ENCODE measurements at places on chromosomes 11 and 22.
A peak's percentile ranks its signal among the peaks of the same experiment; 100 is the strongest.

- no peak for DNase-seq
Observed at GRCh38 chr11:125256541-125257189, 92.1 kb downstream of the PKNOX2 start.

- peak; percentile 17 for DNase-seq
Observed at GRCh38 chr11:122045181-122045586, 70.8 kb downstream of the BLID start.

DNA sequence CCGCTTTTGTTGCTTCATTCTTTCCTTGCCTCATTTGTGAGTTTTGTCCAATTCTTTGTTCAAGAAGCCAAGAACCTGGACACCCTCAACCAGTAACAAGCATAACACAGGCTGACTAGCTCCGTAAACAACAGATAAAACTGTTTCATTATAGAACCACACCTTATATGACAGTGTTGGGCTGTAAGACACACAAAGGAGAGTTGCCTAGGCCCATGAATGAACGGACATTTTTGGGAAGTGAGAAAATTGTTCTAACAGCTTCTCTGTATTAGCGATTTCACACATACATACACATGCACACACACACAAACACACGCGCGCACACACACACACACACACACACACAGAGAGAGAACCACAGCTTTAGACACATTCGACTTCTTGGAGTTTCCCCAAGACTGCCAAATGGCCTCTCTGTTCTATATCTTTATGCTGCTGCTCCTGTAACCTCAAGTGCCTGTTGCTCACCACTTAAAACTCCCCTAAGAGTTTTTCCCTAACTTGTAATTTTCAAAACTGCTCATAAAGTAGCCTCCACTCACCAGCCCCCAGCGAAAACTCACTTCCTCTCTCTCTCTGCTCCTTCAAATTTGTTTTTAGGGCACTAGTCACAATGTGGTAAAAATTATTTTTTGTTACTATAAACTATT, 35.9 kb downstream of the CTSC start:
- no peak for DNase-seq

GRCh38 chr11:253160-253885, 16.5 kb downstream of the PSMD13 start:
- DNase-seq, result no peak

DNA sequence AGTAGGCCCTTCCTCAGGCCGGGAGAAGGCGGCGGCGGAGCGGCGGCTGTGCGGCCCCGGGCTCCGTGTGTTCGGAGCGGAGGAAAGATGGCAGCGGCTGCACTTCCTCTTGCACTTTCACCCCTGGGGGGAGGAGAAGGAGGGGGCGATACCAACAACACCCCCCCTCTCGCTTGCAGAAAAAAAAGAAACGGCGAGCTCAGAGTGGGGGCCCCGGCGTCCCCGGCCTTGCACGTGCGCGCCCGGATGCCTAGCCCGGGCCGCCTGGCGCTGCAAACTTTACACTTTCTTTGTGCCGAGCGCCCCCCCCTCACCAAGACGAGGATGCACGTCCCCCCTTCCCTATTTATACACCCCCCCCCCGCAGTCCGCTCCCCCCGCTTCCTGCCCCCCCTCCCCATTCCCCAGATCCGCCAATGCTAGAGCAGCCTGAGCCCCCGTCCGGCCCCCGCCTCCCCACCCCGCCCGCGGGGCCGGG, at the start of gene PATZ1:
TSS of gene PATZ1 (minus strand) at position 92 of the 478 bp plus-strand sequence. CDS start 744 bp downstream, outside the sequence.
- peak; percentile 87 for DNase-seq

- no peak for DNase-seq
Observed at GRCh38 chr11:66745356-66746235, 16.6 kb upstream of the SPTBN2 start.

DNA sequence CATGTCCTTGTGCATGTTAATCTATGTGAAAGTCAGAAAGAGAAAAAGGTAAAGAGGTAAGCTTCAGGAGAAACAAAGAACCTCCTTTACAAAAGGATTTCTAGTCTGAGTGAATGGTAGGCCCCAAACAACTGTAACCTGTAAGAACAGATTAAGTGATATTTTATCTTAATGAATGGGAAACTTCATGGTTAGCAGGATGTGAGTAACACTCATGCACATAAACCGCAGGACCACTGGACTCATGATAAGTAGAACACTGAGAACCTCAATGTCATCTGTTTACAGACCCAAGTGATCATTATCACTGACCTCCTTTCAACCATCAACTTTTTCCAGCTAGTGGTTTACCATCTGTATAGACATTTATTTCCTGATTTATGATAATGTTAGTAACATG, 19.9 kb downstream of the OR8G5 start:
- DNase-seq, result peak; percentile 6

DNA sequence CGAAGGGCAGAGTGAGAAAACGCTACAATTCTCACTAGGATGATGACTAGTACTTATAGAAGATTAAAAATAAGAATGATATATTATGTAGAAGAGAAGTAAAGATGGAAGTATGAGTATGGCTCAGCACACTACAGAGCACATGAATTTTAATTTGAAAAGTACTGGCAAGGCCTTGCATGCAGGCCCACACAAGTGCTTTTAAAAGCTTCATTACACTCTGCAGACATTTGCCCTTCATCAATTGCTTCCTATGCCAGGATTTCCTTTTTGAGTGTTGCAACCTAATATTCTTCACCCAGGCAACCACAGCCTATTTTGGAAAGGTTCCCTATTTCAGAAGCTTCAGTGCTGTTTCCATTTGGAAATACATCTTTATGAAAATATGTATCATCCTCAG, 81.1 kb downstream of the LARGE2 start:
- peak; percentile 8 for DNase-seq

DNA sequence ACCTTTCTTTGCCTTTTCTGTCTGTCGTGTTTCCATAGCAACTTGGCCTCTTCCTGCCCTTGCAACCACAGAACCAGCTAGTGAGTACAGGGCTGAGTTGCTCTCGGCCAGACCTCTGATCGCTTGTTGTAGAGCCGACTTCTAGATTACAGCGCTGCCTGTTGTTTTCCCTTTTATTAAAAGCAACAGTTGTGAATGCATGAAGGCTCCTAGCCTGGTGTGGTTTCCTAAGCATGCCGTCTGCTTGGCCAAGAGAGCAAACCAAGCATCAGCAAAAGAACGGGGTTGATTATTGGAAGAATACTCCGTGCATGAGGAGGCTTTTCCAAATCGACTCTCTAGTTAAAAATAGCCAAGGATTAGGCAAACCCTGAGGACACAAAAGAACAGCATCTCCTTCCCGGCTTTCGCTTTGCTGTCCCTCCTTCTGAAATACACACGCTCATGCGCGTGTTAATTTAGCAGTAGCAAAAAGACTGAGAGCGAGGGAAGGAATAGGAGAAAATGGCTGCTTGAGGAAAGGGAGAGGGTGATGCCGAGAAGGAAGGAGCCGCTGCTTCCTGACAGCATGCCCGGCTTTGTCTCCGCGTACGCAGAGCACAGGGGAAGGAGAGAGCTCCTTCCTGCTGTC, 71.5 kb upstream of the TTC12 start:
- peak; percentile 50 for DNase-seq

DNA sequence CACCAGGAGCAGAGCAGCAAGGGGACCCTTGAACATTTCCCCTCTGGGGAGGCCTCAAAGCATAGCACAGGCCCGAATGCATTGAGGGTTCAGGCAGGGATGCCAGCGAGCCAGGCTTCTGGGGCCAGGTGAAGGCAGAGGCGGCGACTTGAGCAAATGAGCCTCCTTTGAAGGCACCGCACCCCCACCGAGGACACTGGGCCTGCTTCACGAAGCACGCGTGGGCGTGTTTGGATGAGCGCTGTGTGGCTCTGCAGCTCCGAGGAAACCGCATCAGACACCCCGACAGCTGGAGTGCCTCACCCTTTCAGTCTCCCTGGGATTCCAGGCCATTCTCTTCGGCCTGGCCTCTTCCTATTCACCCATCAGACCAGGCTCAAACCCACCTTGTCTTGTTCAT, 301.8 kb downstream of the NTM start:
- no peak for DNase-seq

DNA sequence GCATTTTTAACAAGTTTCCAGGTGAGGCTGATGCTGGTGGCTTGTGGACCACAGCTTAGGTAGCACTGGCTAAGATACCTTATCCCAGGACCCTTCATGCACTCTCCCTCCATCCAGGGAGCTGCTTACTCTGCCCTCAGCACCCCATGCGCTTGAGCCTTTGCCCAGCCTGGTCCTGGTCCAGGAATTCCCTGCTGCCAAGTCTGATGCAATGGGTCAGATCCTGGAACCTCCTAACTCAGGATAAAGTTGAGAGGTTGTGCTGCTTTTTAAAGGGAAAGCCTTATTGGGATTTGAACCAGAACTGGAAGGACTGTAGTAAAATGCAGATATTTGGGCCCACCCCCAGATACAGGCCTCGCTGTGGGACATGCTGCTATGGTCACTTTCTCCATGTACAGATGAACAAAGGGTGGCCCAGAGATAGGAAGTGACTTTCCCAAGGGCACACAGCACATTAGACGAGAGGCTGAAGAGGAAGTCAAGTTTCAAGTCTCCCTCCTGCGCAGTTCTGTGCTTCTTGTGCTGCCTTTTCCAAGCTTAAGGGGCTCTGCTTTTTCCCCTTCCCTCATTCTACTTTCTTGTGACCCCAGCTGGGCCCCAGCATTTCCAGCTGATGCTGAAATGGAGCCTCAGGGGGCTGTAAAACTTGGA, 824 bp upstream of the LGALS12 start:
- no peak for DNase-seq

GRCh38 chr11:36141956-36142355, 147.3 kb downstream of the COMMD9 start:
- no peak for DNase-seq

- DNase-seq, result no peak
Observed at GRCh38 chr11:19834771-19835170, 122.1 kb downstream of the NAV2 start.

DNA sequence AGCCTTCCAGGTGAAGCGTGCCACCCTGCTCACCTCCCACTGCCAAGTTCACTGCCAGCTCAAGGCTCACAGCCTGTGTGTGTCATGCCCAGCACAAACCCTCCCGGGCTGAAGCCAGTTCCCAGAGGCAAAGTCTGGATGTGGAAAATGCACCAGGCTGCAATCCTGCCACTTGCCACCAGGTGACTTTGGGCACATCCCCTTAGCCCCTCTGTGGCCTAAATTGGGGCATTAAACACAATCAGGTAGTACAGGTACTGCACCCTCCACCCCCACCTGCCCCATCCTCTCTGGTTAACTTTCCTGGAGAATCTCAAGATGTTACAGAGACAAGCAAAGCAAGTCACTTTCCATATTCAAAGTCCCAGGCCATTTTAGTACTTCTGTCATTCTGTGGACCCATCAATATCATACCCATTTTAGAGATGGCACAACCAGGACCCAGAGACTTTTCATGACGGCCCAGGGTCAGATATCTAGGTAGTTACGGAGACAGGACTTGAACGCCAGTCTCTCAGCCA, 1.8 kb upstream of the RASD2 start:
- peak; percentile 55 for DNase-seq

GRCh38 chr11:26331911-26332571, at the start of gene ANO3:
Gene ANO3, plus strand, starts transcription at chr11:26332130. Its CDS starts 146 bp downstream, at chr11:26332276.
- peak; percentile 75 for DNase-seq

- DNase-seq, result peak; percentile 10
Observed at GRCh38 chr11:132228746-132229325, 858.4 kb downstream of the NTM start.

DNA sequence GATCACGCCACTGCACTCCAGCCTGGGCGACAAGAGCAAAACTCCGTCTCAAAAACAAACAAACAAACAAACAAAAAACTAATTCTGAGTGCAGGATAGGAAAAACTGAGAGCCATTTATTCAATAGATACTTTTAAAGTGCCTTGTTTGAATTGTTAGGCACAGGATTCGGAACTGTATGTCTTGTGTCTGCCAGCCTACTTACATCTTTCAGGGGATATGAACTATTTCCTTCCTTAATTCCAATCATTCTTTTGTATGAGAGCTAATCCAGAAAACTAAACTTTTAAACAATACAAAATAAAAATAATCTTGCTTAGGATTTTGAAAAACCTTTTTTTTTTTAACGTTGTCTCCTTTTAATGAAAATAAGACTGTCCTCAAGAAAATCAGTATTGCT, 12.6 kb downstream of the UVRAG start:
- no peak for DNase-seq

GRCh38 chr11:113447621-113448315, 27.4 kb downstream of the DRD2 start:
- no peak for DNase-seq

DNA sequence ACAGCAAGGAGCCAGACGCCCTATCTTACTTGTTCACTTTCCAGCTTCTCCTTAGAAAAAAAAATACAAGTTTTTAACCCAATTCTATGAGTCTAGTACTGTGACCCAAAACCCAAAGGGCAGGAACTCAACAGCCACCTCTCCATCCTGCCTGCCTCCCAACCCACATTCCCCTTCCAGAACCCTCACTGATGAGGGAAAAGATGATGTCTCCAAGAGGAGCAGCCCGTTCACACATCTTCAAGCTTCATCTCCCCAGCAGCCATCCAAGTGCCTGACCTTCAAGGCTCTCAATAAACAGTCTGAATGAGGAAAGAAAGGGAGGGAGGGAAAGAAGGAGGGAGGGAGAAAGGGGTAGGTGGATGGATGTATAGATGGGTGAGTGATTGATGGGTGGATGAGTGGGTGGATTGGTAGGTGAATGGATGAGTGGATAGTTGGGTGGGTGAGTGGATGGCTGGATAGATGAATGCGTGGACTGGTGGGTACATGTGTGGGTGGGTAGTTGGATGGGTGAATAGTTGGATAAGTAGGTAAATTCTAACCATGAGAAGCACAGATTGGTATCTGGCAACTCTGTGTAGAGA, 50.4 kb downstream of the IGLL5 start:
- DNase-seq, result no peak
